ENCODE measurements at places on chromosomes 2 and 18.

DNA sequence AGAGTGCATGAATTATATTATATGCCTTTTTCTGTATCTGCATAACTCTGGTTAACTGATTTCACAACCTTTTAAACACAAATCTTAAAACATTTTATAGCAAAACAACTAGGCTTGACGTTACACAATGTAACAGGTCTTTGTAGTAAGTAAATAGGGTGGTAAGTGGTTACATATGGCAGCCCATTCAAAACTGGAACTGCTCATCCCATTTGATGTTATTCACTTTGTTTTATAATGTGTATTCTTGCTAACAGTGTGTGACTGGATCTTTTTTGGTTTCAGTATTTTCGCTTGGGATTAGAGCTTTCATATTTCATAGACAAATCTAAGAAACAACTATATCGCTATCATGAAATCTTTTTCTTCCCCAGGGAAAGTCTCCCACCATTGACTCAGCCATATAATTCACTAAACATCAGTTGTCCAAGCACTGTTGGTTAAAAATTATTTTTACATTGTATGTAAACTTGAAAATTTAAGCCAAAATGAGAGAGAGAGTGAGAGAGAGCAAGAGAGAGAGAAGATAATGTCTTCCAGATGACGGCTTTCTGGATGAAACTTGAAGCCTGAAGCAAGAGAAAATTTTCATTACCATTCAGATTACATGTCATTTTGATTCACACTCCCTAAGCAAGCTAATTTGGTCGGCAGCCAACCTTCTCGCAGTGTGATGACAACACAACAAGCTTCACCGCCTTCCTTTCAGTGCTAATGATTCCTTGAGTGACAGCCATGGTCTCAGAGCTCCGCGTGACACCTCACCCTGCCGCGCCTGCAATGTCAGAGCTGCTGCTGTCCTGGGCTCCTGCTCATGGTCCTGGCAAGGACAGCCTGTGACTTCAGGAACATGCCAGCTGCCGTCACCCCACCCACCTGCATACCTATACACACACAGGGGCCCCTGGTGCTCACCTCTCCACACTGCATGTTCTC lies 946.9 kb upstream of the SOX11 start:
- H3K4me1 ChIP-seq, result no peaks in the 10 kb centered on the region
- H3K4me3 ChIP-seq, result no peak overlapping the region
- no peak for DNase-seq

DNA sequence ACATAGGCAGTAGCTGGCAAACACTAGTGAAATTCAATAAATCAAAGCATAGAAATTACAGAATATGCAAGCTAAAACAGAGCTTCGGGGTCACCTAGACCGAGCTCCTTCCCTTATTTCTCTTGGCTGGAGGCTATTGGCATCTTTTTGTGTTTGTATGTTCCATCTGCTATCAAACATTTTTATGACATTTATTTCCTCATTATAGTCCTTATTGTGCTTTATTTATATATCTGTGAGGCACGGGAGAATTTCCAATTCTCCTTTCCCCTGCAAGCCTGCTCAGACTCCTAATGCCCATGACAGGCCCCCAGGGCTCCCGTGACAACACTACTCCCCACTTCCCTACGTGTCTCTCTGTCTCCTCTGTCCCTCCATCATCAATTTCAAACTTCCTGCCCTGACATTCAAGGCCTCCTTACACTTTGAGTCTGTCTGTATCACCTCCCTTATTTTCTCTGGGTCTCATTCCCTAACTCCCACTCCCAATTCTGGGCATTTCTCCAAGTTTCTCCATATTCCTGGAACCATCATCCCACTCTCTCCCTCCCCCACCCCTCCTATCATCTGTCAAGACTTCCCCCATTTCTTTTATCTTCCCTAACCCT lies 316.9 kb downstream of the OSR1 start:
- no peak for DNase-seq
- H3K27me3 ChIP-seq, result no peaks in the 10 kb centered on the region
- no peaks in the 10 kb centered on the region for H3K36me3 ChIP-seq
- H3K27ac ChIP-seq, result no peak overlapping the region
- H3K4me1 ChIP-seq, result no peaks in the 10 kb centered on the region

DNA sequence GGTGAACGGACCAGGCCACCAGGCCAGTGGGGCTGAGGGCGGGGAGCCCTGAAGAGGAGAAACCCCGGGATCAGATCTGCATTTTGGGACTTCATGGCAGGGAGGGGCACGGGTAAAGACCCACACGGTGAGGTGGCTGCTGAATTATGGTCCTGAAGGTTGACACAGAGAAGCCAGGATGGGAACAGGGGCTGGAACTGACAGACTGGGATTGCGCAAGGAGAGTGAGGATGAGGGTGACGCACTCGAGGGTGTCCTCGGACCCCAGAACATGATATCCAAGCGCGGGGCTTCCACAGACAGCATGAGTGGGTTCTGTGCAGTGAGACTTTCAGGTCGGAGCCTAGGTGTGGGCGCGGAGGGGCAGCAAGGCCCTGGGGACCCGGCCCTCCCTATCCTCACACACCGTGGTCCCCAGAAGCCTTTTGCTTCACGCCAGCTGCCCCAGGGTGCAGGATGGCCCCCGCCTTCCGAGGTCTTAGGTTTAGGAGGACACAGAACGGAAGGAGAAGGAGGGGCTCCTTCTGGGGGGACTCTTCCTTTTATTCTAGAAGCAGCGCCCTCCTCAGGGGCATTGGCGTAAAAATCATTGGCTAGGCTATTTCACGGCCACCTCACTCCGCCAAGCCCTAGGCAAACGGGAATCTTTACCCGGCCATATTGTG lies 416.8 kb upstream of the HS6ST1 start:
- H3K4me3 ChIP-seq, result no peak overlapping the region
- DNase-seq, result no peak
- peaks cover 8% of the 10 kb centered on the region for H3K4me1 ChIP-seq
- no peaks in the 10 kb centered on the region for H3K27me3 ChIP-seq
- no peaks in the 10 kb centered on the region for H3K36me3 ChIP-seq

DNA sequence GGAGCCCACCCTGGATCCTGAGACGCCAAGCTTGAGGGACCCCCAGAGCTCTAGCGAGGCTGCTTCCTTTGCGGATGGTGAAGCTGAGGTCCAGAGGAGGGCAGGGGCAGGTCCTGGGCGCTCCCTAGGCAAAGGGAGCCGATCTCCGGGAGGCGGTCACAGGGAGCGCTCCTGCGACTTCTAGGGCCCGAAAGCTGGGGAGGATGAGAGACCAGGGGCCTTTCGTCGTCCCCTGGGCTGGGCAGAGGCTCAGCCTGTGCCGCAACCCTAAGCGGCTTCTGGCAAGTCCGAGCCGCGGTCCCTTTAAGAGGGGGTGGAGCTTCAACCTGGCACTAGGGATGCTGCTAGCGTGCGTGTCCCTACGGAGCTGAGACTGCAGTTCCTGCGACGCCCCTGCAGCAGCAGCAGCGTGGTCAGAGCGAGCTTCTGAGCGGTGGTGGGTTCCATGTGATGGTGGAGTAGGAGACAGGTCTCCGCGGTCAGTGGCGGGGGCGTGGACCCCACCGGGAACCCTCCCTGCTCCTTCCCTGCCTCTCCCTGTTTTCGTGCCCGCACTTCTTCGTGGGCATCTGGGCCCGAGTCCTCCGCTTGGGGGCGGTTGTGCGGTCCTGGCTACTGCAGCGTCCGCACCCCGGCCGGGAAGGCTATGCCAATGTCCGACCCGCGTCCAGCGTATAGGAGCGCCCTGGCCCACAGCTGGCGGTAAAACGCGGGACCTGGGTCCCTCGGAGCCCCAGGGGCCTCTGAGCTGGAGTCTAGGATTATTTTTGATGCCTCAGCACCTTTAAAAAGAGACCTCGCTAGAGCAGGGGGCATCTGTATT lies 154.6 kb downstream of the CCDC74A start:
- peak overlapping the region; percentile 74 for H3K4me3 ChIP-seq
- peak overlapping the region; percentile 86 for H3K27ac ChIP-seq
- H3K36me3 ChIP-seq, result no peaks in the 10 kb centered on the region

- no peak overlapping the region for H3K4me3 ChIP-seq
- peaks cover 10% of the 10 kb centered on the region for H3K4me1 ChIP-seq
- peaks cover 47% of the 10 kb centered on the region for H3K36me3 ChIP-seq
- DNase-seq, result no peak
These were observed 77.6 kb upstream of the NFU1 start for GRCh38 chr2:69514819-69515218.

DNA sequence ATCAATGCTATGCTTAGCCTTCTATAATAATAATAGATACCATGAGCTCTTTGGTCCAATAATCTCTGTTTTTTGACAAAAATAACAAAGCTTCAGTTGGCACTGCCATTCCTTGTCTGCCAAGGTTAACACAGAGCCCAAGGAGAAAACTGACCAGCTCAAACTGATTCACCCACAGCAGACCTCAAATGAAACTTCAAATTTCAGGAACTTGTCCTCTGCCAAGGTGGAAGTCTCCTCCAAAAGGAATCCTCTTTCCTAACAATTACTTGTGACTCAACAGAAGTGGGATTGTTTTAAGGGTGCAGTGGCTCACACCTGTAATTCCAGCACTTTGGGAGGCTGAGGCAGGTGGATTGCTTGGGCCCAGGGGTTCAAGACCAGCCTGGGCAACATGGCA lies 12.1 kb downstream of the AAK1 start:
- peaks cover 8% of the 10 kb centered on the region for H3K4me1 ChIP-seq
- H3K27ac ChIP-seq, result no peak overlapping the region
- no peaks in the 10 kb centered on the region for H3K36me3 ChIP-seq
- no peak overlapping the region for H3K4me3 ChIP-seq

DNA sequence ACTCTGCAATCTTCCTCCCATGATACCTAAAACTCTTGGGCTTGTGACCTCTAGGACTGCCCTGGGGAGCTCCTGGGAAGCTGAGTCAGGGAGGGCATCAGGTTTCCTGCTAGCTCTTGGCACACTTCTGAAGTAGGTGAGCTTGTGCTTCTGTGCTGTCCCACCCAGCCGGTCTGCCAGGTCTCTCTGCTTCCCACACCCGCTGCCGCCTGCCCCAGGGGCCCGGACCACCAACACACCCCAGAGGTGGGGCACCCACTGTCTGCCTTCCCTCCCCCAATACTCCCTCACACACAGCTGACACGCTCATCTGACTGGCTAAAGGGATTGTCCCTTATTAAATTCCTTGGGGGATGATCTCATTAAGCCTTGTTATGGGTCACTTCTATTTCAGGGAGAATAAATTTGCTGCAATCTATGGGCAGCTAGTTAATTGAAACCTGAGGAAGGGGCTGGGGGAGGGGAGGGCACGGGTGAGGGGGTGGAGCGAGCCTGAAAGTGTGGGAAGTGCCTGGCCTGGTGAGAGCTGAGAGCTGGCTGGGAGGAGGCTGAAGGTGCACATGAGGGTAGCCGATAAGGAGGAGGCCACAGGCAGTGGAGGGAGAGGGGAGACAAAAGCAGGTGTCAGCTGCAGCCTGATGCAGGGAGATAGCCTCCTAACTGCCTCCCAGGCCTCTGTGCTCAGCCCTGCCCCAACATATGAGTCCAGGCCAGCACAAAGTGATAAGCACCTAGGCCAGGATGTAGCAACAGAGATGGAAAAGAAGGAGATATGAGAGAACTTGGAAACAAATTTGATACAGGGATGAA lies 48.8 kb downstream of the HAUS1 start:
- H3K36me3 ChIP-seq, result no peaks in the 10 kb centered on the region
- H3K4me3 ChIP-seq, result no peak overlapping the region

GRCh38 chr2:185785851-185786473 lies 47.4 kb downstream of the FSIP2 start:
- H3K4me1 ChIP-seq, result no peaks in the 10 kb centered on the region
- DNase-seq, result no peak
- H3K27me3 ChIP-seq, result no peaks in the 10 kb centered on the region
- H3K4me3 ChIP-seq, result no peak overlapping the region
- no peaks in the 10 kb centered on the region for H3K36me3 ChIP-seq

- no peak for DNase-seq
- H3K4me1 ChIP-seq, result no peaks in the 10 kb centered on the region
- H3K4me3 ChIP-seq, result no peak overlapping the region
- H3K27me3 ChIP-seq, result no peaks in the 10 kb centered on the region
- no peaks in the 10 kb centered on the region for H3K36me3 ChIP-seq
These were observed 106.4 kb upstream of the HNMT start for GRCh38 chr2:137857881-137858280.

DNA sequence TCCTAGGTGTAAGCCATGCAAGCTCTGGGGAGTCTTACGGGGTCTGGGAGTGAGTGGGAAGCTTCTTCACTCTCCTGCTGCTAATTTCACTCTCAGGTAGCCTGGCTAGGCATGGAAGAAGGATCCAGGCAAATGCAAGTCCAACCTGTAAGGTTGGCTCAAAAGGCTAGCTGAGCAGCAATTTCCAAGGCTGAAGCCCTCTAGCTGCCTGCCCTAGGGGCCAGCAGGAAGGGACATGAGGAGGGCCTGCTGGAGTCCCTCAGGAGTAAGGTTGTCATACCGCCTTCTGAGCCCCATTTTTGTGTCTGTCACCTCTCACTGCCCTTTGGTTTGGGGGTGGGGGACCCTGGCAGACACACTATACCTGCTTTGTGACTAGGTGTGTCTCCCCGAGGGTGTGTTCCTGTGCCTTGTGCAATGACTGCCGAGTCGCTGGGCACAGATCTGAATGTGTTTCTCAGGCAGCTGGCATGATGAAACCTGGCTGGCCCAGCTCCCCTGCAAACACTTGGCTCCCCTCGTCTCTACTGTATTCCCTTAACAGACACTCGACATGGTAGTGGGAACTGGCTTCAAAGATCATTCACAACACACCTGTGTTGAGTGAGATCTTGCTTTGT lies 123.9 kb upstream of the FAM136A start:
- H3K4me1 ChIP-seq, result no peaks in the 10 kb centered on the region
- no peak for DNase-seq
- H3K4me3 ChIP-seq, result no peak overlapping the region
- H3K27me3 ChIP-seq, result no peaks in the 10 kb centered on the region
- H3K36me3 ChIP-seq, result no peaks in the 10 kb centered on the region
- no peak overlapping the region for H3K27ac ChIP-seq

- H3K27ac ChIP-seq, result no peak overlapping the region
- H3K27me3 ChIP-seq, result no peaks in the 10 kb centered on the region
- no peak overlapping the region for H3K4me3 ChIP-seq
- H3K36me3 ChIP-seq, result no peaks in the 10 kb centered on the region
- DNase-seq, result no peak
- H3K4me1 ChIP-seq, result peaks cover 19% of the 10 kb centered on the region
These were observed 58.3 kb upstream of the PXDN start for GRCh38 chr2:1802469-1803216.

GRCh38 chr2:176500901-176501300 lies 231.7 kb downstream of the MTX2 start:
- H3K4me3 ChIP-seq, result no peak overlapping the region
- DNase-seq, result no peak
- H3K27ac ChIP-seq, result no peak overlapping the region

DNA sequence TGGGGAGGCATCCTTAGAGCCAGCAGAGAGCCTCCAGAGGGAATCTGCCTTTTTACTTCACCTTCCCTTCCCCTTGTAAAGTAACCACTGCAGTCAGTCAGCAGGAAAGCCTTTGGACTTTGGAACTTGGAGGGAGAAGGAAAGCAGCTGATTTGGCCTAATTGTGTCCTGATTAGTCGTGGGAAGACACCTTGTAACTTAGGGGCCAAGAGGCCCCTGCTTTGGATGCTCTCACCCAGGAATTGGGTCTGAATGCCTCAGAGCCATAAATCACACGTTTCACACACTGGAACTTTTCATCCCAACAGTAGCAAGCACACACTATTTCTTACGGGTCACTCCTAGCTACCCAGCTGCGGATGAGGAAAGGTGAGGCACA lies 81.0 kb upstream of the PPM1B start:
- no peak for DNase-seq
- no peaks in the 10 kb centered on the region for H3K36me3 ChIP-seq
- H3K4me1 ChIP-seq, result peaks cover 11% of the 10 kb centered on the region
- H3K27ac ChIP-seq, result peak overlapping the region; percentile 66

- no peaks in the 10 kb centered on the region for H3K36me3 ChIP-seq
- no peaks in the 10 kb centered on the region for H3K4me1 ChIP-seq
- DNase-seq, result no peak
These were observed 194.0 kb upstream of the RBBP8 start for GRCh38 chr18:22739061-22739642.
